ENCODE measurements at places on chromosomes 1 and 21.

DNA sequence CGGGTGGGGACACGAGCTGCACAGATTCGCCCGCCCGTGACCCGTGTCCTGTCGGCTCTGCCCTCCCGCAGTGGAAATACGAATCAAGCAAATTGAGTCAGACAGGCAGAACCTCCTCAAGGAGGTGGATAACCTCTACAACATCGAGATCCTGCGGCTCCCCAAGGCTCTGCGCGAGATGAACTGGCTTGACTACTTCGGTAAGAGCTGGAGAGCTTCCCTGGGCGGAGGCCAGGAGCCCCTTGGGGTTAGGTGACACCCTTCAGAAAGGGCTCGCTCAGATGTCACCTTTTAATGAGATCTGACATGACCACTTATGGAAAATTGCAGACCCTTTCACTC is 489 bp downstream of the CDCA8 start:
- DNase-seq = no peak

- no peak for DNase-seq
Observed at GRCh38 chr1:31487143-31487542, 74.1 kb downstream of the SERINC2 start.

DNA sequence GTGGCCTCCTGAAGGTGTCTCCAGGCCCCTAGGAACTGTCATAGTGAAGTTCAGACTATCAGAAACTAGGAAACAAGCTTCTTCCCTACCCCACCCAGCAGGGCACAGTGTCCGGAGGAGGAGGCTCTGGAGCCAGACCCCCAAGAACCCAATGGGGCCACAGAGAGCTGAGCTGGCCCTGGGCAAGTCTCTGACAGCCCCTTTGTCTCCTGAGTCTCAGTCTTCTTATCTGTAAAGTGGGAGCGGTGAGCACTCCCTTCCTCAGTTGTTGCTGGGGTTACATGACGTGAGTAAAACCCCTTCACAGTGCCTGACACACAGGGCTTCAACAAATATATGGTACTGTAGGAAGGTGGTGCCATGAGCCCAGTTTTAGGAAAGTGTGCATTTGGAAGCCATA is 675.8 kb downstream of the MATN1 start:
- DNase-seq = no peak

- no peak for DNase-seq
Observed at GRCh38 chr1:211092955-211093354, 41.0 kb downstream of the KCNH1 start.

DNA sequence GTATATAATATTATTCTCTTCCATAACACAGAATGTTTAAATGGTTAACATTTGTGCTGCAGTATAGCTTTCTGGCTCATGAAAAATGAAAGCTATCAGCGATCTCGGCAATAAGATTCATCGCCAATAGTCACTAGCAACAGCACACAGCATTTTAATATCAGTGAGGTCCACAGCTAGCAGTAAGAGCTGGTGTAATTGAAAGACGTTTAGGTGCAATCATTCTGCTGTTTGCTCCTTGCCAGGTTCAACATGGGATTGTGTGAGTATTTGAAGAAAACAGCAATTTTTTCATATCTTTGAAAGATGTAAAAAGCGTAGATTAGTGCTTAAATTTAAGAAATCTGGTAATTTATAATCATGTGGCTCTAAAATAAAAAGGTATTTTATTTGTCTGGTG is 20.1 kb downstream of the PRKACB start:
- no peak for DNase-seq

DNA sequence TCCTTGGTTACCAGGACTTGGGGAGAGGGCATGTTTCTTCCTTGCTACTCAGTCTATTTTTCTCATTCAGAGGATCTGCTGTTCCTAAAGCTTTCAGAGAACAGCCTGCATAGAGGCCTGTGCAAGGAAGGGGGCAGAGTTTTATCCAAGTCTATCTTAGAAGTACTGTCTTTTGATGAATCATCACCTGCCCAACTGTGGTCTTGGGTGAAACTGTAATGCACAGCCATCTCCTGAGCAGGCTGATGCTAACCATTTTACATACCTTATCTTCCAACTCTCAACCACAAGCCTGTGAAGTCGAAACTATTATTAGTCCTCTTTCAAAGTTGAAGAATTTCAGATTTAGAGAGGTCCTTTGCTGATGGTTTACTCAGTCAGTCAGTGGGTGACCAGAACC is 368.0 kb downstream of the HHAT start:
- DNase-seq = no peak

GRCh38 chr1:159832309-159832708 is 5.6 kb downstream of the SLAMF8 start:
- no peak for DNase-seq

- no peak for DNase-seq
Observed at GRCh38 chr1:47532921-47533792, 95.3 kb downstream of the FOXD2 start.

- DNase-seq = no peak
Observed at GRCh38 chr21:30164796-30165195, 1.8 kb downstream of the CLDN17 start.

DNA sequence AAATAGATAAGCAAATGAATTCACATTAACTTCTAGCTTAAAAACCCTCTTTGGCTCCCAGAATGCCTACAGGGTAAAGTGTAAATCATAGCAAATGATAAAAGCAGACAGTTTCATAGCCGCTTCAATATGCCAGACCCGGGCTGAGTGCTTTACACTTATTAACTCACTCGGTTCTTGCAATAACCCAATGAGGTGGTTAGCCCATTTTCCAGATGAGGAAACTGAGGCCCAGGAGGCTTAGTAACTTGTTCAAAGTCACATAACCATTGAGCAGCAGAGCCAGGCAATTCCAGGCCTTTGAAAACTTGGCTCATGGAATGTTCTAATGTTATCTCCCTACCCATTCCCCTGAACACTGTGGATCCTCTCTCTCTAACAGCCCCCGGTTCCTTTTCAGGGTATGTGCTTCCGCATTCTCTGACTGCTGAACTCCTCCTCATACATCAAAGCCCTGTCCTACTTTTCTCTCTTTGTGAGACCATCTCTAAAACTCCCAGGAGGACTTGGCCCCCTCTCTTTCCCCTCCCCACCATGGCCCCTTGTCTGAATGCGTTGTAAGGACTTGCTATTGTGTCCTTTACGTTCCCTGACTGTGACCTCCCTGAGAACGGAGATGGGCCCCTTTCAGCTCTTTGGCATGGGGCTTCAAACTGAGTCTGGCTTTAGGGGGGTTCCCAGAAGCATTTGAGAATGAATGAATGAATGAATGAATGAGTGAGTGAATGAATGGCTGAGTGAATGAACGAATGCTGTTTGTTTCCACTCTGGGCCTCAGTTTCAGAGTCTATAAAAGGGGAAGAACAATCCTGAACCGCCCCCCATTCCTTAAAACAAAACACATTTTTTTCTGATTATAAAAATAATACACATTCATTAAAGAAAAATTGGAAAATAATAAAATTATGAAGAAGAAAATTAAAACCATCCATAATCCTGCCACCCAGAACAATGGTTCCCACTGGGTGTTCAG is 15.6 kb upstream of the RUNX3 start:
- DNase-seq = no peak

DNA sequence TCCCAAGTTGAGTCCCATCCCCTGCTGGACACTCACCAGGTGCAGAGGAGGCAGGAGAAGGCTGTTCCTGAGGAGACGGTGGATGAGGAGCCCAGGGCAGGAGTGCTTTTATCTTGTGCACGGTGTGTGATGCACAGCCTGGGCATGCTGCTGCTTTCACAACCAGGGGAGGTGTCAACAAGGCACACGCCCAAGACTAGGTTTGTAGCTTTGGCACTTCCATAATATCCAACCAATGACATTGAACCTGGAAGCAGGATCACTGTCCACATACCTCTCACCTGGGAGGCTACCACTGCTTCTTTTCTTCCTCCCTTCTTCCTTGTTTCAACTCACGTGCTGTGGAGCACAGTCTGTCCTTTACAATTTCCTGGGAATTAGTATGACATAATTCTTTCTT is at the start of gene LCE3D:
LCE3D (minus strand) TSS at position 84 of the 400 bp plus-strand sequence. CDS start 580 bp downstream, outside the sequence.
- no peak for DNase-seq

- DNase-seq = no peak
Observed at GRCh38 chr1:116861137-116861536, 48.6 kb upstream of the PTGFRN start.

DNA sequence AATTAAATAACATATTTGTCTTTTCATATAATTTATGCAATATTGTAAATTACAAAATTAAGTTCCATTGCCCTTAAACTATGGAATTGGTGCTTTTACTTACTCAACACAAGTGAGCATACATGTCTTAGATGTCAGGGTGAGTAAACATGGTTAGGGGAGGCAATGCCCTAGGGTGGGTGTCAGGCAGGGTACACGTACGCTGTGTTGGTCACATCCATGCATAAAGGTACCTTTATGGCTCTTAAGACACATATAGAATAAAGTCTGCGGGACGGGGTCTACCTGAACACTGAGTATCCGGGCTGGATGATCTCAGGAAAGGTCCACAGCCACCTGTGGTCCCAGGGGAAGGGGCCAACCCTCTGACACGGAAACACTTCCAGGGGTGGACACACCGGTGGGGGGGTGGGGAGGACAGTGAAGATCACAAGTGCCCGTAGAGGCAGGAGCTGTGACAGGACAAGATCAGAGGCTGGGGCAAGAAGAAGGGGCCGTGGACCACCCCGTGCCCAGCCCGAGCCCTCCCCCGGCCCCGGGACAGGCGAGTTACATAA is 720 bp downstream of the LIN9 start:
- DNase-seq = peak; percentile 70

DNA sequence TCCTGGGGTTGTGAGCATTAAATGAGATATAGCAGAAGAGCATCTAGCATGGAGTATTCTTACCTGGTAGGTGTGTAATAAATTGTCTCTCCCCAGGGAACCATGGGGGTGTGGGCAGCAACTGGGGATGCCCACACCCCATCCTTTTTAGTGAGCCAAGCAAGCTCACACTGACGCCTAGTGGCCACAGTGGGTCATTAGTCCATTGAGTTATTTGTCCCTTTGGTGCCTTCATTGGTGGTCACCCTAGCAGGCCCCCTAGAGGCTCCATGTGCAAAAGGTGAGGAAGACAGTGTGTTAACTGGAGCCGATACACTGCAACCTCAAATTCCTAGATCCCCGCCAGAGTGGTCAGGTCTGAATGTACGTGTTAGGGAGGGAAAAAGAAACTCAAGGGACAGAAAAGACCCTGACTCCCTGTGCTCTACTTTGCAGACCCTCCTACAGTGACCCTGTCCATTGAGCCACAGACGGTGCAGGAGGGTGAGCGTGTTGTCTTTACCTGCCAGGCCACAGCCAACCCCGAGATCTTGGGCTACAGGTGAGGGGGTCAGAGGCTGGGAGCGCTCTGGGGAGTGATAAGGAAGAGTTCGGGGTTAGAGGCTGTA is 93.3 kb upstream of the CD1D start:
- peak; percentile 5 for DNase-seq

GRCh38 chr1:107195476-107195875 is 54.6 kb downstream of the NTNG1 start:
- no peak for DNase-seq

GRCh38 chr1:109394591-109395281 is 3.0 kb downstream of the SORT1 start:
- no peak for DNase-seq

- no peak for DNase-seq
Observed at GRCh38 chr1:23483321-23484252, at the start of gene ASAP3. TSS of gene ASAP3 (minus strand) at chr1:23484179. CDS start at chr1:23484133, 46 bp downstream.

DNA sequence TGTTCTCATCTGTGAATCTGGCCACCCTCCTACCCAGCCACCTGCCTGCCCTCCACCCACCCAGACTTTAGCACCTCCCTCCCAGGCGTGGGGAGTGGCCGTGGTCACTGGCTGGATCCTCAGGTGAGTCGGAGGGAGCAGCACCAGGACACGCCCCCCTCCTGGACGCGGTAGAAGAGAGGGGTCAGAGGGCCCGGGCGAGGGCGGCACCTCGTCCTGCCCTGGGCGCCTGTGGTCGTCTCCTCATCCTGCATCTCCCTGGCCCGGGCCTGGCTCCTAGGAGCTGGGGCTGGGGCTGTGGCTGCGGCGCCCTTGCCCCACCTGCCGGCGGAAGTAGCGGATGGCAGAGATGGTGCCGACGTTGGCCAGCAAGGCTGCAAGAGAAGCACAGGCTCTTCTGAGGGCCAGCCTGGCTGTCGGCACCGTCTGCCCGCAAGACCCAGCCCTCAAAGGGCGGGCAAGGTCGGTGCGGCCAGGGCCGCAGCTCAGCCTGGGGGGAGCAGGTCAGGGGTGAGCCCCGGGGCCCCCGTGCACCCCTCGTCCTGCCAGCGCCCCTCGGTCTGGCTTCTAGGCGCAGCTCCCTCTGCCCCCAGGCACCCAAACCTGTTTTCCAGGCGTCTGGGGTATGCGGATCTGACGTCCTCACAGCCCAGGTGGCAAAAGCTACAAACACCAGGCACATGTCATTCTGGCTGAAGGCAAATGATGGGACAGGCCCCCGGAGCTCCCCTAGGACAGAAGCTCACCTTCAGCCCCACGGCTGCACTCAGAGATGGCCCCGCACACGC is 5.8 kb downstream of the PERM1 start:
- peak; percentile 57 for DNase-seq

DNA sequence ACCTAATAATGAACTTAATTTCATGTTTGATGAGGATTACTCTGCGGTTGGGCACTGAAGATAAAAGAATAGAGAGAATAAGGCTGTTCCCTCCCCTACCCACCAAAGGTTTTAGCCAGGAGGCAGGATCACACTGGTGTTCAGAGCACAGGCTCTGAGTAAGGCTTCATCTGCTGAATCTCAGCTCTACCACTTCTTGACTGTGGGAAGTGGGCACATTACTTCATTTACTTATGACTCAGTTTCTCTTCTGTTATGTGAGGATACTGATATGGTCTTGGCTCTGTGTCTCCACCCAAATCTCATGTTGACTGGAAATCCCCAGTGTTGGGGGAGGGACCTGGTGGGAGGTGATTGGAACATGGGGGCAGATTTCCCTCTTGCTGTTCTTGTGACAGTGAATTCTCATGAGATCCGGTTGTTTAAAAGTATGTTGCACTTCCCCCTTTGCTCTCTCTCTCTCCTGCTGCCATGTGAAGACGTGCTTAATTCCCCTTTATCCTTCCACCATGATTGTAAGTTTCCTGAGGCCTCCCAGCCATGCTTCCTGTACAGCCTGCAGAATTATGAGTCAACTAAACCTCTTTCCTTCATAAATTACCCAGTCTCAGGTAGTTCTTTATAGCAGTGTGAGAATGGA is 79.7 kb downstream of the SMYD2 start:
- no peak for DNase-seq

- DNase-seq = no peak
Observed at GRCh38 chr1:56991576-56991975, 25.8 kb upstream of the C8B start.

DNA sequence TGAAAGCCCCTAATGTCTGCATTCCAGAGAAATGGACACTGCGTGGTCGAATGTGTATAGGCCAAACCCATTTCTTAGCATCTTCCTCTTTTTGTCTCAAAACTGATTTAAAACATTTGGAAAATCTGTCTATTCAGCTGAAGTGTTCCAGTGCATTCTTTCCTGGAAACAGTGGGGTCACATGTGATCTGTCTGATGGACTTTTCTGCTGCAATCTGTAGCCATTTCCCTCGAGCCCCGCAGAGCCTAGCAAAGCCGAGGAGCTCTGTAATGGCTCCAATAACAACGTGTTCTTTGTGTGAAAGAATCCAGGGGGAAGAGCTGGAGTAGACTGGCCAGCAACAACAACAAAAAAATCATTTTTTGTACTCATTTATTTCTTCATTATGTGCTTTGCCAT is 329.3 kb downstream of the BARHL2 start:
- no peak for DNase-seq

Data from stimulated activated effector memory CD8-positive, alpha-beta T cell treated with anti-CD3 and anti-CD28 coated beads, Interleukin-12 subunit alpha, Interleukin-12 subunit beta, amount 100 ng/mL, for 72 hours (primary cell).